GM13977 (cell line): ENCODE measurements at places on chromosomes 7 and 10.

GRCh38 chr7:120793213-120793936 is 64.6 kb downstream of the TSPAN12 start:
- DNase-seq, result no peak

GRCh38 chr7:1054861-1055450 is 10.6 kb downstream of the GPR146 start:
- no peak for DNase-seq

DNA sequence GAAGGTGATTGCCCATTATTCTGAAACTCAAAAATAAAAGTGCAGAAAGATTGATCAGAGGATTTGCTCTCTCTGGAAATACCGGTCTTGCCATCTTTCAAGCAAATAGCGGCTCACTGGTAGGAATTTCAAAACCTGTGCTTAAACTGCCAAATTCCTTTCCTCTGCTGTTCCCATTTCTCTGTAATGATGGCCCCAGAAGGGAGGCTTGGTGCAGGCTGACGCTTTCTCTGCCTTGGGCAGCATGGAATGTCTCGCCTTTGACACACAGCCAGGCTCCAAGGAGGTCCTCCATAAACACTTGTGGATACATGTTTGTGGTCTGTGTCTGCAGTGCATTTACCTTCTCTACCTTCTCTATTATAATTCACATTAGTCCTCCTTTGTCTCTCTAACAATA is 146.8 kb downstream of the HIBADH start:
- no peak for DNase-seq

GRCh38 chr7:2106924-2107323 is 125.8 kb downstream of the MAD1L1 start:
- no peak for DNase-seq

GRCh38 chr10:14801723-14802122 is 27.0 kb upstream of the FAM107B start:
- no peak for DNase-seq

DNA sequence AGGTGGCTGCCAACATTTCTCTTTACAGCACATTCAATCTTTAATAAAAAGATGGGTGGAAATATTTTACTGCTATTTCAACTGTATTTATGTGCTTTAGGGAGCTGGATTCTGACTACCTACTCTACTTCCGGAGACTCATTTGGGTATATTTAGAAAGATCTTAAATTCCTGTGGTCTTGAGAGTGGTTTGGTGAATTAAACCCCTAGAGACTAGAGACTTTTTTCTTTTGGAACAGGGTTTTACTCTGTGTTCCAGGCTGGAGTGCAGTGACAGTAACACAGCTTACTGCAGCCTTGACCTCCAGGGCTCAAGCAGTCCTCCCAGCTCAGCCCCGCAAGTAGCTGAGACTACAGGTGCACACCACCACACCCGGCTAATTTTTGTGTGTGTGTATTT is 79.0 kb upstream of the HABP2 start:
- DNase-seq, result no peak

DNA sequence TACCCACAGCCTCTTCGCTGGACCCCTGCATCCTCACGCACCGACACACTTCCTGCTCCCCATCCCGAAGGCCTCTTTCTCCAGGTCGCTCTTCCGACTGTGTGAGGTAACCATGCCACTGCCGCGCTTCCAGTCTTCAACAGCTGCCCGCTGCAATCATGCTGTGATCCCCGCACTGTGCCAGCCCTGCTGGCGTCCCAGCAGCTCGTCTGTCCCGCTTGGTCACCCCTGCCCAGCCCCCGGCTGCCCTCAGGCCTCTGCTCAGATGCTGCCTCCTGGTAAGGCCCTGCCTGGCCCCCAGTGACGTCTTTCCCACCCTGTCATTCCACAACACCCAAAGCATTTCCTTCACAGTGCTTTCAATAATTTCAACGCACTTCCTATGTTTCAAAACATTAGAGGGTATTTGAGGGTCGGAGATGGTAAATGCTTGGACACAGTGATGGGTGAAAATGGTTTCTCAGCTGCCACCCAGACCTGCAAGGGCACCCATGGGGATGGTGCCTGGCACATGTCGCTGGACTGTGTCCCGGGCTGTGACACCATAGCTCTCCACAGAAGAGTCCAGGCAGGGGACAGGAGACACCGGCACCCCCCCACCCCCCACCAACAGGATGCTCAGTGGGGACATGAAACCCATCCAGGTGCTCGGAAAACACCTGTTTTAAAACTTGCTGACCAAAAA is 125.2 kb downstream of the MAD1L1 start:
- no peak for DNase-seq

GRCh38 chr10:107442035-107442505 is 277.6 kb upstream of the SORCS1 start:
- DNase-seq, result peak; percentile 20

DNA sequence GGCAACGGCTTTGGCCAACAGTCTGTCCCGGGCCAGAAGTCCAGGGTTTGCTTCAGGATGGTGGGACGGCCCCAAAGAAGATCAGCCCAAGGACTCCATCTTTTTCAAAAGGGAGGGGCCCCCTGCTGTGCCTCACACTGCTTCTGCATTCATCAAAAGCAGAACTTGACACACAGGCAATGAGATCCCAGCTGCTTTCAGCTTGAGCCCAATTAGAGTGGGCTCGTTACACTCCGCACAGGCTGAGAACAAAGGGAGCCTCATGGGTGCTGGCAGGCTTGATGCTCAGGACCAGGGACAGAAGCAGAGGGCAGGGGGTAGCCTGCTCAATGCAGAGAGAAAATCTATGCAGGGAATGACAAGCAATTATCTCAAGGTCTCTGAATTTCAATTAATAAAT is 45.5 kb downstream of the VOPP1 start:
- DNase-seq, result no peak

- no peak for DNase-seq
Measured at GRCh38 chr10:49081547-49082275, 33.6 kb downstream of the VSTM4 start.

DNA sequence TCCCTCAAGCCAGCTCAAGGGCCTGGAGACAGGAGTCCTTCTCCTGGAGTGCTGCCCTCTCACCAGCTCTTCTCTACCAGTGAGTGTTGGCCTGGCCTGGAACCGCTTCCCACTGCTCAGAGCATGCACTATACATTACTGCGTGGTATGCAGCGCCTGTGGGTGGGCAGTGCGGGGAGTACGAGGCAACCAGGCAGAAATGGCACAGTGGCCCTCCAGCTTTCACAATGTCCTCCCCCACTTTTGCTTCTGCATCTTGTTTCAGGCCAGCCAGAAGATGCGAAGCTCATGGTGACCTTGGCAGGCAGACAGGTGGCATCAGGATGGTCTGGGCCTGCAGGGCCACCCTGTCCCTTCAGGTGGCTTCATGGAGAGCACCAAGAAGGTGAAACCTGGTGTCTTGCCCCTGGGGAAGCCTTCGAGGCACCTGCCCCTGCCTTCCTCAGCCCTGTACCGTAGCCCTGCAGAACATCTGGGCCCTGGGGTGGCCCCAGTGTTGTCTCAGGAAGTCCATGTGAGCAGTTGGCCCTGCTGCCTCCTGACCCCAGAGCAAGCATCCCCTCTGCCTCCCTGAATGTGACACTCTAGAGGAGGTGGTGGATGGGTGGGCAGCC is 35.8 kb downstream of the RASGEF1A start:
- no peak for DNase-seq

DNA sequence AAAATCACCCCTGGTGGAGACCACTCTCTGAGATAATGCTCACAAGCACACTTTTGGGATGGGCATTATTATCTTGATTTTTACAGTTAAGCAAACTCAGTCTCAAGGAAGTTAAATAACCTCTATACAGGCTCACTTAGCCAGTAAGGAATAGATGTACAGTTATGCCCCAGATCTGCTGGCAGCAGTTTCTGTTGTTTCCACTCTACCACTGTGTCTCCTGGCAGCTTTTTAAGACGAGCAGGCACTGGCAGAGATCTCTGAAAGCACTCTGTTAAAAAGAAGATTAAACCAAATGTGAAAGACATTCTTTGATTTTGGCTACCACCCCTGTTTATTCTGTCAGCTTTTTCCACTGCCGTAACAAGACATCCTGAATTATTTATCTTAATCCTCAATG is 73.2 kb downstream of the SRI start:
- no peak for DNase-seq

DNA sequence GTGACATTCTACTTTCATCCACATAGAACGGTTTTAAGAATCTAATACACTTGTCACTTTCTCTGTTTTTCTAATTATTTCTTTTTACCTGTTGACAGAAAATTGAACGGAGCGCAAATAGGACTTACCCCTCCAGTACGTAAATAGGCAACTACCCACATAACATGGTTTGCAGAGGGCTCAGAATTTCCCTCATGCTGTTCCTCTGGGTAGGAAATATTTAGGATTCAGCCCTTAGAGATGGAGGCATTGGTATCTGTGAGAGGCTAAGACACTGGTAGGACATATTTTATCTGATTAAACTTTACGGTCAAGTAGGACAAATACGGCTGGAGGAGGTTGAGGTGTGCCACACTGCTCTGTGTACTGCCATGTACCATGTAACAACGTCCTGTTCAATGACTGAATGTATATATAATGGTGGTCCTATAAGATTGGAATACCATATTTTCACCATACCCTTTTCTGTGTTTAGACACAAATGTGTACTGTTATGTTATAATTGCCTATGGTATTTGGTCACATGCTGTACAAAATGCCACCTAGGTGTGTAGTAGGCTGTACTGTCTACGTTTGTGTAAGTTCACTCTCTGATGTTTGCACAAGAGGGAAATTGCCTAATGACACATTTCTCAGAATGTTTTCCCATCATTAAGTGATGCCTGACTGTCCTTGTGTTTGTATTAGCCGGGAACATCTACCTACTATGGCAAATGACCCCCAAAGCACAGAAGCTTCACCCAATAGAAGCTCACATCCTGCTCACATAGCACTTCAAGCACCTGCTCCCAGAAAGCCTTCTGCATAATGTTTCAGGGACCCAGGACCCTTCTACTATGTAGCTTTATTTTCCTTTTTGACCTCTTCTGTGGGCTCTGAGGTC is 429.4 kb upstream of the AKR1E2 start:
- DNase-seq, result no peak

GRCh38 chr7:22252016-22252415 is 104.9 kb downstream of the RAPGEF5 start:
- DNase-seq, result no peak

GRCh38 chr7:105309235-105310169 is 79.2 kb downstream of the SRPK2 start:
- no peak for DNase-seq

DNA sequence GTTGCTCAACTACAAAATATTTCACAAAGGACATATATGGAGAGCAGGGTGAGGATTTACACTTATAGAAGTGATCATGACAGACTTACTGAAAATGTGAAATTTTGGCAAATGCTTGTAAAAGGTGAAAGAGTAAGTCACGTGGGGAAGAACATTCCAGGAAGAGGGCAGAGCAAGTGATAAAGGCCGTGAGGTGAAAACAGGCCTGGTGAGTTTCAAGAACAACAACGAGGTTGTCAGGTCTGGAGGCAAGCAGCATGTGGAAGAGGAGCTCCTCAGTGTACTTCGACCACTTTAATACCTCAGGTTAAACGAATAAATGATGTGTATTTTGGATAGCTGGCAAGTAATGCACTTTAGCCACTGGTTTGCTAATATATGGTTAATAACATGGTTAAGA is 706.7 kb downstream of the PCDH15 start:
- no peak for DNase-seq

DNA sequence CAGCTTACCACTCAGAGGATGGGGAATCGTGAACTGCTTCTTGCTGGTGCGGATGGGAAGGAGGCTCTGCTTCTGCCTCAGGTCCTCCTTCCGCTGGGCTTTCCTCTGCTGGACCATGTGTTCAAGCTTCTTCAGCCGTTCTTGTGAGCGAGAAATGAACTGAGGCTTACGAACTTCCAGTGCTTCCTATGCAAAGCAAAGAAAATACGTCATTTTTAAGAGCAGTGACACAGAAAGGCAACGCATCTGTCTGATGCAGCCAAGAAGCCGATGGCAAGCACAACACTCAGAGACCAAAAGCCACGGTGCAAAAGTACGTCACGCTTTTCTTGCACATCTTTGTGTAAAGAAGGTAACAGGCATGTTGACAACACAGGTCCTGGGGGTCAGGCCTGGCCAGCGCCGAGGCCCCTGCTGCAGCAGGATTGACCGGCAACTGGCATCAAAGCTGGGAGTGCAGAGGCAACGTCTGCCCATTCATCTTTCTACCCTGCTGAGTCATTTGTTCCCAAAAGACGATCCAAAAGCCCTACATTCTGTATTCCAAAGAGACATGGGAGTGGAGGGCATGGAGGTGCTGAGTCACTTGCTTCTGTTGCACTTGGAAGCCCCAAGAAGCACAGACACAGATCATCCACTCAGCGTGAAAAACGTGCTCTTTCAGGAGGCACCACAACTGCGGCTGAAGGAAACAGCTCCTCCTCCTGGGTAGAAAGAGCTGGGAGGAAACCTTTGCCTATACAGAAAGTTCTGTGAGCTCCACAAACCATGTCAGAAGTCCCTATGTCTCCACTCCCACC is 71.0 kb upstream of the ADAM12 start:
- no peak for DNase-seq

- no peak for DNase-seq
Measured at GRCh38 chr10:119713744-119714483, 11.9 kb upstream of the INPP5F start.

- DNase-seq, result peak; percentile 51
Measured at GRCh38 chr10:103125323-103126267, 67.5 kb downstream of the NT5C2 start.

DNA sequence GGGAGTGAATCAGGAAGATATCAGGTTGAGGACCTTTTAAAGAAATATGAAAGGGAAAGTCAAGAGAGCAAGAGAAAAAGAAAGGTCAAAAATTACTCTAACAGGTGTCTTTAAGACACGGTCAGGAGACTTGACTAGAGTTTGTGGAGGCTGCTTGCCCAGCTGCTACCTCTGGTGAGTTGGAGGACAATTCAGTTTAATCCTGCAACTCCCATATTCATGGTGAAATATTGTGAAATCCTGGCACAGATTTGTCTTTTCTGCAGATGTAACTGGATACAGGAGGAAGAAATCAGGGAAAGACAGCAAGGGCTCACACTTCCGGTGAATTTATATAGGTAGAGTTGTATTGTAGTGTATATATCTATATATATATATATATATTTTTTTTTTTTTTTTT is 93.5 kb downstream of the AKAP9 start:
- DNase-seq, result no peak

GRCh38 chr10:14562218-14563075 is 212.2 kb downstream of the FAM107B start:
- no peak for DNase-seq

GRCh38 chr10:99967961-99968360 is 41.8 kb downstream of the DNMBP start:
- no peak for DNase-seq

- DNase-seq, result no peak
Measured at GRCh38 chr7:109699661-109700060, 1130.0 kb downstream of the DNAJB9 start.

DNA sequence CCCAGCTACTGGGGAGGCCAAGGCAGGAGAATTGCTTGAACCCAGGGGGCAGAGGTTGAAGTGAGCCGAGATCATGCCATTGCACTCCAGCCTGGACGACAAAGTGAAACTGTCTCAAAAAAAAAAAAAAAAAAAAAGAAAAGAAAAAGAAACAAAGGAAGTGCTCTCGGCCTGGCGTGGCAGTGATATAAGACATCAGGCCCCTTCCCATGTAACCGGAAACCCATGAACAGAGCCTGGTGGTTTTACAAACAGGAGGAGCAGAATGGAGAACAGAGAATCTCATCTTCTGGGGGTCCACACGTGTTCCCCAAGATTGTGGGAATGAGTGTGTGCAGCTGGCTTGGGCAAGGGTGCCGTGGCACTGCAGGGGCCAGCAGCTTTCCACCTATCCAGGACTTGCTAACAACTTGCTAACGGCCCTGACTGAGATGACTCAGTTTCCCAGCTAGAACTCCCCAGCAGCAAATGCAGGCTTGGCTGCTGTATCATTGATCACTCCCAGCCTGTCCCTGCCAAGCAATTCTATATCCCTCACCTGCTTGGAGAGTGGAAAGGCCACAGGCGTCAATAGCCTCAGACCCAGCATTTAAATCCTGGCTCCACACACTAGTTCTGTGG is 103.0 kb downstream of the COL26A1 start:
- no peak for DNase-seq
